Right hindlimb (tissue), 1 donor: ENCODE measurements at places on chromosomes 16 and 17.
A peak's percentile ranks its signal among the peaks of the same experiment; 100 is the strongest.

GRCh38 chr17:10879190-10879836, 41.4 kb upstream of the PIRT start:
- DNase-seq = peak; percentile 66

DNA sequence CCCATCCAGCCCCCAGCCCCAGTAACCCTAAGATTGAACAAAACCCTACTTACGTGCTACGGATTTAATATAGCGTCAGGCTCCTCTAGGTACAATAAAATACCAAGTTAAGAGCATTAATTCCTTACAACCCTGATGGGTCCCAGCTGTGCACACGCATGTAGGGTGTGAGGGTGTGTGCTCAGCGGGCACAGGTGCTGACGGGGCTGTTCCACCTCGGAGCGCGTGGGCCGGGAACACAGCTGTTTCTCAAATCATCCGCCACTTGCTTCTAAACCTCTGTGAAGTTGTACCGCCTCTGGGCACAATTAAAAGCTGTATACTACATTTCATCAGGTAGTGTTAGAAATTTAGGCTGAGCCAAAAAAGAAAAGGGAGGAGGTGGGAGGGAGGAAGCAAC, 478.6 kb downstream of the MAF start:
- peak; percentile 42 for DNase-seq

GRCh38 chr17:35889818-35890773, 9.9 kb upstream of the CCL5 start:
- DNase-seq = peak; percentile 41

DNA sequence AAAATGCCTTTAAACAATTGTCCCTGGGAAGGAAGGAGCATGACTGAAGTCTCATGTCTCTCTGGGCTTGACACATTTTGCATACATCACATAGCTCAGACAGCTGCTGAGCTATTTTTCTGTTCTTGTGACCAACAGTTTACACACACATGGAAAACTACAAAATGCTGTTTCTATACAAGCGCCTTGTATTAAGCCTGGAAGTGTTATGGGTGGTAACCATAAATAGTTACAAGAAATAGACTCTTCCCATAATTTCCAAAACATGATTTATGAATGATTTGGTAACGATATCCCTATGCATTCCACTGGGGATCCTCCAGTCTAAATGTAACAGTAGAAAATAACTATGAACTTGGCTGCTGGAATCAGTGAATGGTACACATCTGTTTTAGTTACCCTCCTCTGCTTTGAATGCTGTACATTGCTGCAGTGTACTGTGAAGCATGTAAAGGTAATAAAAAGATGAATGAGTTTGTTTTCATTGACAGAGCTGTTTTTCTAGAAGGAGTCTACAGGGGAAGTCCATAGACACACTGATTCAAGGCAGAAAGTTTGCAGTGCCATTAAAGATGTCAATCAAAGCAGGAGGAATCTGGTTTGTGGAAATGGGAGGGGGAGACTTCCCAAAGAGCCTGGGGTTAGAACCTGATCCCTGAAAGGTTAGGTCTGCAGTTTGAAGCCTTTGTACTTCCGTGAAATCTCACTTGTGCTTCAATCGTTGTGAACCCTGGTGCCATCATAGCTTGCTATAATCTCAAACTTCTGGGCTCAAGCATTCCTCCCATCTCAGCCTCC, 5.0 kb downstream of the ACSF2 start:
- DNase-seq = no peak

- DNase-seq = no peak
Measured at GRCh38 chr17:66445229-66445628, 142.8 kb downstream of the PRKCA start.

DNA sequence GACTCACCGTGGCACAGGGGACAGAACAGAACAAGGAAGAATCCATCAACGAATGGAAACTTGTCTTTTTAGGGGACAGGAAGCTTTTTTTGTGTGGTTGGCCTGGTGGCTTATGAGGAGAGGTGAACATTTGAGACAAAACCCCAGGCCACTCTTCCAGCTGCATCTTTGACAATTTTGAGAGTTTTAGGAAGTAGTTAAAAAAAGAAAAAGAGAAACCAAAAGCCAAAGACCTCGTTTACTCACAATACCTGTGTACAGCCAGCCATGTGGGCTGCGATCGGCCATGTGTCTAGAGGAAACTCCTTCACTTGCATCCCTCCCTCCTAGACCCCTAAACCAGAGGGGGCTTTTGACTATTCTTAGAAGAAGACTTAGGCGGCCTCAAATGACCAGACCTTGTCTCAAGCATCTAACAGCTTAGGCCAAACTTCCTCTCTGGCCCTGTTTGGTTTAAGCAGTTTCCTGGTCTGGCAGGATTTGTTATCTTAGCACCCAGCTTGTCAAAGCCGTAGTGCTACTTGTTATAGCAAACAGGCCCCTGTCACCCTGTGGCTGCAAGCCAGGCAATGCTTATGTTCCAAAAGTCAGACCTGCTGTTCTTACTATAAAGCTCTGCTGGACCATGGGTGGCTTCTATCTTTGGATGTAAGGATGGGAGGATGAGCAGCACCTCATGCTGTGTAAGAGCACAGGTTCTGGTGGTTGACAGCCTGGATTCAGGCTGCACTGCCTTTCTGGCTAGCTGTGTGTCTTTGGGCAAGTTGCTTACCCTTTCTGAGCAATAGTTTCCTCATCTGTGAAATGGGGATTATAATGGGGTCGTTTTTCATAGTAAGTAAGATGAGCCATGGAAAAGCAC, 17.7 kb downstream of the KSR1 start:
- no peak for DNase-seq

DNA sequence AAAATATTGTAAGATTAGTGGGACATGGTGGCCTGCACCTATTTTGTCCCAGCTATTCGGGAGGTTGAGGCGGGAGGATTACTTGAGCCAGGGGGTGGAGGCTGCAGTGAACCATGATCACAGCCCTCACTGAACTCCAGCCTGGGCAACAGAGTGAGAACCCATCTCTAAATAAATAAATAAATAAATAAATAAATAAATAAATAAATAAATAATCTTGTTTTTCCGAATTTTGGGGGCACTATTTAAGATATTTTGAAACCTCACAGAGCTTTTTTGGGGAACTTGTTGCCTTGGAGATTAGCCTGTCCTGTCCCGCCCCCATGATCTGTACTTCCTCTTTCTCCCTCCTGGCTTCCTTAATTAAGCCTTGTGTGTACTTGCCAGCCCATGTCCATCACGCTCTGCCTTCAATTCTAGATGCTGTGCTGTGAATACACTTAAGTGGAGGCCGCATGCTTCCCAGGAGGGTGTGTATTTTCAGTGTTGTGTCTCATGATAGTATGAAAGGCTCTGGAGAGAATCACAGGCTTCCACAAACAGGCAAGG, 4.4 kb downstream of the LGALS9 start:
- no peak for DNase-seq

- DNase-seq = no peak
Measured at GRCh38 chr17:68532826-68533225, 20.6 kb downstream of the PRKAR1A start.

DNA sequence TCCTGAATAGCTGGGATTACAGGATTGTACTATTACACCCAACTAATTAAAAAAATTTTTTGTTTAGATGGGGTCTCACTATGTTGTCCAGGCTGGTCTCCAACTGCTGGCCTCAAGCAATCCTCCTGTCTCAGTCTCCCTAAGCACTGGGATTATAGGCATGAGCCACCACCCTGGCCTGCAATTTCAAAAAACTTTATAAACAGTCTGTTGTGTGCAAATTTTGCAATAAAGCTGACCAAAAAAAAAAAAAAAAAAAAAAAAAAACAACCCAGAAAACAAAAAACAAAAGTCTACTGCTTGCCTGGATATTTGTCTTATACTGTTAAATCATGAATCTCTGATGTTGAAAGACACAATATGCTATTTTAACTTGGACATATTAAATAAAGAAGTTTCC, 4.4 kb downstream of the CREBBP start:
- no peak for DNase-seq

DNA sequence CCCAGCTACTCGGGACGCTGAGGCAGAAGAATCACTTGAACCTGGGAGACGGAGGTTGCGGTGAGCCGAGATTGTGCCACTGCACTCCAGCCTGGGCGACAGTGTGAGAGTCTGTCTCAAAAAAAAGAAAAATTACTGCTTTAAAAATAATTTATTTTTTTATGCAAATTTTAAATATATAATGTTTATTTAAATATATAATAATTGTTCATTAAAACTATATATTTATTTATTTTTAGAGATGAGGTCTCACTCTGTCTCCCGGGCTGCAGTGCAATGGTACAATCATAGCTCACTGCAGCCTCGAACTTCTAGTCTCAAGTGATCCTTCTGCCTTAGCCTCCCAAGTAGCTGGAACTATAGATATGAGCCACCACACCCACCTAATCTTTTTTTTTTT, 15.2 kb upstream of the DBNDD1 start:
- no peak for DNase-seq

GRCh38 chr16:1443403-1443973, 868 bp downstream of the CCDC154 start:
- no peak for DNase-seq

DNA sequence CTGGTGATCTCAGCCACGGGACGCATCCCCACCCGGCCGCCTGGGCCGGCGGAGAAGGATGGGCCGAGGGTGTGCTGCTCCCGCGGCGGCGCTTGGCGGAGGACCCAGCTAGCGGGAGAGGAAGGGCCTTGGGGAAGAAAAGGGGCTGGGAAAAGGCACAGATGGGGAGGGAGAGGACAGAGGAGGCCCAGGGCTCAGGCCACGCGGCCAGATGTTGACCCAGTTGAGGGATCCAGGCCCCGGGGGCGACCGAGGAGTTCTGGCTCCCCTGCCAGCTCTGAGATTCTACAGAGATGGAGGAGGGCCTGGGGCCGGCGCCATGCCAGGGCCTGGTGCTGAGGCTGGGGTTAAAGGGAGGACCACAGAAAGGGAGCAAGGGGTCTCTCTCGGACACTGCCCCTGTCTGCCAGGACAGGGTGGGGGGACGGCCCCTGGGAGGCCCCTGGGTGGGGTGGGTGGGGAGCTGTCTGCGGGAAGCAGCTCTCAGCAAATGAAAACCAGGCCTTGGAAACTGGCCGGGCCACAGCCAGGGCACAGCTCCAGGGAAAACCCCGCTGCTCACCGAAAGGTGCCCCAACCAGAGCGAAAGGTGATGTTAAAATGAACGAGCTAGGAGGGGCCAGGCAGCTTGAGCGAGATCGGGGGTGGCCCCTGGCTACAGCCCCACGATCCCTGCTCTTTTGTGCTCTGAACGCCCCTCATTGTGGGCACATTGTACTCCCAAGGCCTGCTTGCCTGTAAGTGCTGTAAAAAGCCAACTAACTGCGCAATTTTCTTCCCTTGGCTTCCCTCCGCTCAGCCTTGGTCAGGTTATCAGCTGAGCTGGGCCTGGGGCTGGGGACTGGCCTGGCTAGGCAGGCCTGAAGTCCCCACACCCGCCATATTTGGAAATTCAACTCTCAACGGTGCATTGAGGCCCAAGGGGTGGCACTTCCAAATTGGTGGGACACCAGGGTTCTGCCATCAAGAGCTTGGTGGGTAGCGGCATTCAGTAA, 191.4 kb downstream of the ZNF423 start:
- DNase-seq = peak; percentile 73

- DNase-seq = no peak
Measured at GRCh38 chr17:29156781-29157180, 23.4 kb downstream of the MYO18A start.

DNA sequence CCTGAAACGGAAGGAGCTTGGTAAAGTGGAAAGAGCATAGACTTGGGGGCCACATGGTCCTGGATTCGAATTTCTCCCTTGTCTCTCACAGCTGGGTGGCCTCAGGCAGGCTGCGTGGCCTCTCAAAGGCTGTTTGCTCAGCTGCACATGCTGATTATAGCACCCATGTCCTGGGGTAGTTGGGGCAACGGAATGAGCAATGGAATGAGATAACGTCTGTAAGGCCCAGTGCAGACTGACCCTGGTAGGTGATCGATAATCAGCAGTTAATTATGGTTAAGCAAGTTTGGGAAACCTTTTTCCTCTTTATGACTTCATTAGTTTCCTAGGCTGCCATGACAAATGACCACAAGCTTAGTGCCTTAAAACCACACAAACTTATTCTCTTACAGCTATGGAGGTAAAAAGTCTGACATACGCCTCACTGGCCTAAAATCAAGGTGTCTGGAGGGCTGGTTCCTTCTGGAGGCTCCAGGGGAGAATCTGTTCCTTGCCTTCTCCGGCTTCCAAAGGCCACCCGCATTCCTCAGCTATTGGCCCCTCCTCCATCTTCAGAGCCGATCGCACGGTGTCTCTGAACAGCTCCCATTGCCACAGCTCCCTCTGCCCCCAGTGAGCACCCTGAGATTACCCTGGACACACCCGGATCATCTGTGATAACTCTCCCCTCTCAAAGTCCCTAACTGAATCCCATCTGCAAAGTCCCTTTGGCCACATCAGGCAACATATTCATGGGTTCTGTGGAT, 294.9 kb upstream of the FOXF1 start:
- no peak for DNase-seq

GRCh38 chr17:72588561-72588960, 467.7 kb downstream of the SOX9 start:
- DNase-seq = no peak

- DNase-seq = no peak
Measured at GRCh38 chr16:84914273-84914672, 94.5 kb downstream of the CRISPLD2 start.

- no peak for DNase-seq
Measured at GRCh38 chr17:2190014-2190413, 113.6 kb downstream of the SMG6 start.

- no peak for DNase-seq
Measured at GRCh38 chr16:8594149-8594666, 3.9 kb upstream of the TMEM114 start.

- no peak for DNase-seq
Measured at GRCh38 chr16:85062323-85062722, 34.7 kb downstream of the KIAA0513 start.

DNA sequence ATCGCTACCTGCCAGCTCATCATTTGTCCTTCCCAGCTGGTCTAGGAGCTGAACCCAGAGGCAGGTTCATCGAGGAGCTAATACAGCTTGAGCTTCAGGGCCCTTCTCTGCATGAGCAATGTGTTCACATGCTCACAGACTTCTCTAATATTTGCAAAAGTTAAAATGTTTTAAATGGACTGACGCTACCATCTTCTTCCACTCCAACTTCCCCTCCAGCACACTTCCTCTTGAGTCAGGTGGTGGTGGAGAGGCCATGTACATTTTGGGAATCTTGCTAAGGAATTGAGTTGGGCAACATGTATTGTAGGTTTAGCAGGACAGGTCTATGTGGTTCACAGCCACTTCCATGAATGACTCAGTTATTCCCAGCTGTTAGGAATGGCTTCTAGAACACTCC, 21.6 kb upstream of the RHOT1 start:
- DNase-seq = no peak

DNA sequence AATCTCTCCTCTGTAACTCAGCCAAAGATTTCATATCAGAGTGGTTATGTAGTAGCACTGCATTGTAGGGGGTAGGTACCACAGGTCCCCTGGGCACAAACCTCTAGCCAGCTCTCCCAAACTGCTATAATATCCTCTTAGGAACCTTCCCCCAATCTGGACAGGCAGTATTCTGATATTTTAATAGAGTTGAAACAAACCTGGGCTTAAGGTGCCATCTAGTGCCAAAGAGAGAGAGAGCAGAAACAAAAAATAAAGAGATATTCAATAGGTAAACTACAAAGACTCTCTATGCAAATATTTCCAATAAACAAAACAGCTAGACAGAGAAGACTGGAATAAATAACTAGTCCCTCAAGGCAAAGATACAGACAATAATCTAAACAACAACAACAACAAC, 1070.0 kb downstream of the CDH11 start:
- DNase-seq = no peak
